Activated CD4-positive, alpha-beta memory T cell treated with anti-CD3 and anti-CD28 coated beads, Interleukin-2, amount 10 ng/mL, durations not matched to agents 7 days and 5 days (primary cell): ENCODE measurements at places on chromosomes 7 and 10. TPM values are rescaled to one million over a fixed set of nuclear protein-coding genes. Genes with fewer than 3 reads are reported as not detected.

The AGR3 gene
- not detected for total RNA-seq

The MRLN gene
- not detected for total RNA-seq

The FLNC gene
- total RNA-seq = not detected

The BTBD16 gene
- not detected for total RNA-seq

The GARIN1A gene
- total RNA-seq = 0.25 TPM

The GIMAP1 gene
- 21.0 TPM for total RNA-seq

The HECW1 gene
- not detected for total RNA-seq

The STEAP1 gene
- total RNA-seq = 0.25 TPM

The TMEM184A gene
- not detected for total RNA-seq

The PRSS1 gene
- not detected for total RNA-seq

The PEX1 gene
- total RNA-seq = 15.0 TPM

The GFRA1 gene
- total RNA-seq = not detected

The ATP5F1C gene
- 278 TPM for total RNA-seq

The PTF1A gene
- not detected for total RNA-seq

The ODAD2 gene
- total RNA-seq = not detected

The KLF14 gene
- not detected for total RNA-seq

The CH25H gene
- not detected for total RNA-seq

The HOXA2 gene
- total RNA-seq = not detected

The SPDYE8 gene
- total RNA-seq = not detected

The TRPV6 gene
- not detected for total RNA-seq

The TMEM139 gene
- total RNA-seq = 0.48 TPM

The PPP1R17 gene
- total RNA-seq = not detected

The TMEM236 gene
- total RNA-seq = 0.08 TPM

The LIPF gene
- total RNA-seq = not detected

The MMP21 gene
- not detected for total RNA-seq

The HOXA9 gene
- not detected for total RNA-seq
